ENCODE measurements at places on chromosomes 2 and 18. TPM values are rescaled to one million over a fixed set of nuclear protein-coding genes. Genes with fewer than 3 reads are reported as not detected.

GRCh38 chr2:176137906-176138305 is 8.4 kb downstream of the HOXD8 start:
- H3K36me3 ChIP-seq = no peaks in the 10 kb centered on the region
- peaks cover 99% of the 10 kb centered on the region for H3K27me3 ChIP-seq
- H3K4me3 ChIP-seq = peak overlapping the region; percentile 74
- no peak overlapping the region for H3K27ac ChIP-seq
- DNase-seq = no peak

- peaks cover 48% of the 10 kb centered on the region for H3K4me1 ChIP-seq
- H3K27ac ChIP-seq = no peak overlapping the region
- DNase-seq = no peak
- no peaks in the 10 kb centered on the region for H3K36me3 ChIP-seq
- no peak overlapping the region for H3K4me3 ChIP-seq
- no peaks in the 10 kb centered on the region for H3K27me3 ChIP-seq
Observed at GRCh38 chr2:236971919-236972381, 113.7 kb upstream of the COPS8 start.

DNA sequence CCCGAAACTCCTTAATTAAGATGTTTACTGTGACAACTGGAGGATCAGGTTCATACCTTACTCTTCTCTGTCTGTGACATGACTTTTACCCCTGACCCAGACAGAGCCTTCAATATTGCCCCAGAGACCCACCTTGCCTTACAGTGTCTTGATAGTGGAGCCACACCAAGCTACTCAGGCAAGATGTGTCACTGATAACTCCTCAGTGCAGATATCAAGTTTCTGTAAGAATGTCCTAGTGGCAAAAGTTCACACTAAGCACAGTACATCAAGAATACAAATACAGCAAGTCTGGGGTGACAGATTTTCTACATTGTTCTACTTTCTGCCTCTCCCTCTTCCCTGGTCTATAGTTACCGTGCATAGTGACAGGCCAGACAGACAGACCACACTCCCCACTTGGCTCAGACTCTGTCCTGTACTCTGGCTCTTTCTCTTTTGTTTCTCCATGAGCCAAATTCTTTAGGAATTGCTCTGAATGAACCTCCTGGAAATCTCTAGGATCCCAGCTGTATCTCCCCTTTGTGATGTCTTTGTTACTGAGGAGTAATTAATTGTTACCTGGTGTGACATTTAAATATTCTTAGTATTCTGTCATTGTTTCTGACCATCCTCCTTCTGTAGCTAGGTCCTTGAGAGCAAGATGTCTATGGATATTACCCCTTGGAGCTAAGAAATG is 24.1 kb upstream of the APOB start:
- H3K4me1 ChIP-seq = no peaks in the 10 kb centered on the region
- H3K27me3 ChIP-seq = peaks cover 20% of the 10 kb centered on the region
- H3K27ac ChIP-seq = no peak overlapping the region
- H3K4me3 ChIP-seq = no peak overlapping the region
- DNase-seq = no peak
- no peaks in the 10 kb centered on the region for H3K36me3 ChIP-seq

DNA sequence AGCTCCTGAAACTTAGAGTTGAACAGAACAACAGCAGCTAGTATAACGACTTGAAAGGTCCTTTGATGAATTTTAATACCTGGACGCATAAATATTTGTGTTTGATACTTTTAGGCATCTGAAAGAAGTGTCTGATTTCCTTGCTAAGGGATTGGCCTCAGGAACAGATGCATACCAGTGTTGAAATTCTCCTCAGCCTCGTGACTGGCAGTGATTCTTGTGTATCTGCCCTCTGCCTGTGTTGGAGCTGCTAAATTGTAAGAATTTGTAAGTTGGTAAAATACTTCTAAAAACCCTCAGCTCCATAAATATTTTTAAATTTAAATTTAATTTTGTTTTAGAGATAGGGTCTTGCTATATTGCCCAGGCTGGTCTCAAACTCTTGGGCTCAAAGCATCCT is 22.4 kb upstream of the SCYGR1 start:
- H3K36me3 ChIP-seq = no peaks in the 10 kb centered on the region
- H3K4me3 ChIP-seq = no peak overlapping the region
- peaks cover 18% of the 10 kb centered on the region for H3K4me1 ChIP-seq
- no peaks in the 10 kb centered on the region for H3K27me3 ChIP-seq
- DNase-seq = no peak

DNA sequence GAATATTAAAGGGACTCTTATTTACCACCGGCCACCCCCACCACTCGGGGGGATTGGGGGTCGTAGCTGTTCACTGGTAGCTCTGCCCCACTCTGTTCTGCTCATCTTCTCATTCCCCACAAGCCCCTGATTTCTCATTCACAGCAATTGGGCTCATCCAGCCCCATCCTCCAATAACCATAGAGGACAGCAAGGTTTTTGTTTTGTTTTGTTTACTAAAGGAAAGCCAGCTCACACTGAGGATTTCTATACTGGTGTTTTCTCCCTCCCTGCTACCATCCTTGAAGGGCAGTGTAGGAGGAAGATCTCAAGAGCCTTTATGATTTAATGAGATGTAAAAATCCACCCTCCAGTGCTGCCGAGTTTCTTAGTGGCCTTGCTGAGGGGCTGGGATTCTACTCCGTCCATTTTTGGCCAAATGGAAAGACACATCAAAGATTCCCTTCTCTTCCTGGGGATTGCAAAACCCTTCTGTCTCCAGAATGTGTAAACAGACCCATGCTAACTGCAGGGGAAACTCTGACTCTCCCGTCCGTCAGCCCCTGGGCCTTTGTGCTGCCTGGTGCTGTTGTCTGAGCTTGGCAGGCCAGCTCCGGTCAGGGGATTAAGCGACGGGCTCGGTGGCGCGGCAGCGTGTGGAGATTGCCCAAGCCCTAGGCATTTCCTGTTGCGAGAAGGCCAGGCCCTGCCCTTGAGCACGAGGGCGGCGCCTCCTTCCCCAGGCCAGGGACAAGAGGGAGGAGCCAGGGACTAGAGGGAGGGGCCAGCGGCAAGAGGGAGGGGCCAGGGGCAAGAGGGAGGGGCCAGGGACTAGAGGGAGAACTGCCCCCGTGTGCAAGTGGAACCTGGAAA is 165.0 kb downstream of the ANTXR1 start:
- peak; percentile 21 for DNase-seq
- peak overlapping the region; percentile 26 for H3K4me3 ChIP-seq
- H3K4me1 ChIP-seq = peaks cover 15% of the 10 kb centered on the region
- peaks cover 20% of the 10 kb centered on the region for H3K36me3 ChIP-seq
- H3K27ac ChIP-seq = peak overlapping the region; percentile 93
- no peaks in the 10 kb centered on the region for H3K27me3 ChIP-seq

The DRC1 gene
- 0.45 TPM for total RNA-seq

DNA sequence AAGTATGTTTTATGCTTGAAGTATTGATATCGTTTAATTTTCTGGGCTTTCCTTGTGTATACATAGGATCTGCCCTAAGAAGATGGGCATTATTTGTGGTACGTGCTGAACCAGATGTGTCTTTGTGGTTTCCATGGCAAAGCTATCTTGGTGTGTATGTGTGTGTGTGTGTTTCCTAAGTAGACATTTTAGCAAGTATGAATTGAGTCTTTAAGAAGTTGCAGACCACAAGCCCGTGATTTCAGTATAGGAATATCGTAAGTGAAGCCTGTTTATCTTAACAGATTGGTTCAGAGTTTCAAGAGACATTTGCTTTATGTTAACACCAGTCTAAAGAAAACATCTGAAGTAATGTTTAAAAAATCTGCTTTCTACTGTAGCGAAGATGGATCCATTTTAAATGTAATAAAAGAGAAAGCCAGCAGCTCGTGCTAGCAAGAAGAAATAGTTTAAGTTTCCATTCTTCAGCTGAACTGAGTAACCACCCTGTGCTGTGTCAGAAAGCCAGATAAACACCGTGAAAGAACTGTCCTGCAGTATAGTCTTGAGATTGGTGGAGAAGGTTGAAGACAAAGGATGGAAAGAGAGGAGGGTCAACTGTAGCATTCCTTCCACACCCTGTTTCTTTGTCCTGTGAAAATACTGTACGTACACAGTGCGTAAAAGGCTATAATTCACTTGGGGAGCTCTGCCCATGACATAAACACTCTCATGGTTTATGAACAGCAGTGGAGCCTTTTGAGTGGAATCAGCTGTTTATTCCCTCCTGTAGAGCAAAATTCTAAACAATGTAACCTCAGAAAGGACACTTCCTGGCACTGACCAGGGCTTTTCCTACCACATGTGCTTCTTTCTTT is 91.9 kb upstream of the FOSL2 start:
- H3K4me1 ChIP-seq = no peaks in the 10 kb centered on the region
- peaks cover 6% of the 10 kb centered on the region for H3K36me3 ChIP-seq
- H3K4me3 ChIP-seq = no peak overlapping the region
- DNase-seq = no peak
- H3K27me3 ChIP-seq = no peaks in the 10 kb centered on the region

DNA sequence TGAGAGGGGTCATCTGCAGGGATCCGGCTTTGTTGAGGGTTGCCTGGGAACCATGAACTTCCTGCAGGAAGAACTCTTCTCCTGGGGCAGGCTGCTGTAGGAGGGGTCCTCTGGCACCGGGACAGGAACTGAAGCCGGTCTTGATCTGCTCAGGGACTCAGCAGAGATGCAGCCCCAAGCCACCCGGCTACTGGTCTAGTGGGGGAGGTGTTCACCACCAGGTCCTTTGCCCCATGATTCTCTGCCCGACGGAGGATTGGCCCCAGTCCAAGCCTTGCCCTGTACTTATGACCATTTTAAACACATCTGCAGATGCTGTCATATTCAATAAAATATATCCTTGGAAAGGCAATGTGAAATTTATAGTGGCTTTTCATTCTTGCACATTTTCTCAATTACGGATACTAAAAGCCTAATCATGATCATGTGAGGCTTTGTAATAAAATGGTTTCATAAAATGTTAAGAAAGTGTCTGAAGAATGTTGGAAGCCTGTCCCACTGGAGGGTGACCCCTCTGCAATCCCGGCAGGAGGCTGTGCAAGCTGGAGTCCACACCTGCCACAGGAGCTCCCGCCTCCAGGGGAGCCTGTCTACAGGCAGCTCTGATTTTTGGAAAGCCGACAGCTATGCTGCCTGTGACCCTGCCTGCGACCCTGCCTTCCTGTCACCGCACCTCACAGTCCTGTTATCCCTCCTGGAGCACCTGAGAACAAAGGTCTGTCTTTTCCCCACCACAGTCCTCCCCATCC is 98.8 kb upstream of the TAF1B start:
- no peaks in the 10 kb centered on the region for H3K36me3 ChIP-seq
- H3K27me3 ChIP-seq = peaks cover 2% of the 10 kb centered on the region
- H3K27ac ChIP-seq = no peak overlapping the region
- no peak overlapping the region for H3K4me3 ChIP-seq

The MAL gene
- 0.65 TPM for total RNA-seq

The KCNG3 gene
- 0.07 TPM for total RNA-seq

The LDLRAD4 gene
- total RNA-seq = 1.7 TPM

The SPATA3 gene
- total RNA-seq = not detected

The FSHR gene
- total RNA-seq = not detected

- no peaks in the 10 kb centered on the region for H3K27me3 ChIP-seq
- H3K36me3 ChIP-seq = peaks cover 37% of the 10 kb centered on the region
- H3K4me3 ChIP-seq = no peak overlapping the region
- no peak overlapping the region for H3K27ac ChIP-seq
- no peak for DNase-seq
Observed at GRCh38 chr2:177478029-177478428, 85.5 kb downstream of the AGPS start.

The VIT gene
- not detected for total RNA-seq

DNA sequence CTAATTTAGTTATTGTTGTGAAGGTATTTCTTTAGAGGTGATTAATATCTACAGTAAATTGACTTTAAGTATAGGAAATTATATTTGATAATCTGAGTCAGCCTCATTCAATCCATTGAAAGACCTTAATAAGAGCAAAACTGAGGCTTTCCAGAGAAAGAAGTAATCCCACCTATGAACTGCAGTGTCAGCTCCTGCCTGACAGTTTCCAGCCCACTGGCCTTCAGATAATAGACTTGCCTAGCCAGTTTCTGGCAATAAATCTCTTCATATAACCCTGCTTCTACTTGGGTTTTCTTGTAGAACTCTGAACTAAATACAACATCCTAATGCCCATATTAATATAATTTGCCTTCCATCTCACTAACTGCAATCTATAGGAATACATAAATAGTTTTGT is 437.9 kb upstream of the UBE2E3 start:
- H3K4me1 ChIP-seq = no peaks in the 10 kb centered on the region
- no peaks in the 10 kb centered on the region for H3K27me3 ChIP-seq
- H3K27ac ChIP-seq = no peak overlapping the region
- DNase-seq = no peak
- peaks cover 2% of the 10 kb centered on the region for H3K36me3 ChIP-seq

- H3K27ac ChIP-seq = no peak overlapping the region
- peaks cover 8% of the 10 kb centered on the region for H3K27me3 ChIP-seq
- H3K4me3 ChIP-seq = no peak overlapping the region
- DNase-seq = no peak
- H3K4me1 ChIP-seq = peaks cover 13% of the 10 kb centered on the region
- H3K36me3 ChIP-seq = no peaks in the 10 kb centered on the region
Observed at GRCh38 chr2:241902357-241902991, 32.9 kb downstream of the RTP5 start.

GRCh38 chr2:218471036-218471435 is 52.1 kb downstream of the VIL1 start:
- H3K27ac ChIP-seq = no peak overlapping the region
- no peaks in the 10 kb centered on the region for H3K27me3 ChIP-seq
- no peak overlapping the region for H3K4me3 ChIP-seq
- no peaks in the 10 kb centered on the region for H3K36me3 ChIP-seq
- no peak for DNase-seq

Measured in neural crest cell (in vitro differentiated cells).